ENCODE measurements at places on chromosomes 12 and 14. TPM values are rescaled to one million over a fixed set of nuclear protein-coding genes. Genes with fewer than 3 reads are reported as not detected.

- DNase-seq: peak; percentile 57
Observed at GRCh38 chr12:50597200-50598195, 92.7 kb downstream of the DIP2B start.

- DNase-seq: no peak
Observed at GRCh38 chr14:76811561-76811960, 1.1 kb downstream of the ANGEL1 start.

DNA sequence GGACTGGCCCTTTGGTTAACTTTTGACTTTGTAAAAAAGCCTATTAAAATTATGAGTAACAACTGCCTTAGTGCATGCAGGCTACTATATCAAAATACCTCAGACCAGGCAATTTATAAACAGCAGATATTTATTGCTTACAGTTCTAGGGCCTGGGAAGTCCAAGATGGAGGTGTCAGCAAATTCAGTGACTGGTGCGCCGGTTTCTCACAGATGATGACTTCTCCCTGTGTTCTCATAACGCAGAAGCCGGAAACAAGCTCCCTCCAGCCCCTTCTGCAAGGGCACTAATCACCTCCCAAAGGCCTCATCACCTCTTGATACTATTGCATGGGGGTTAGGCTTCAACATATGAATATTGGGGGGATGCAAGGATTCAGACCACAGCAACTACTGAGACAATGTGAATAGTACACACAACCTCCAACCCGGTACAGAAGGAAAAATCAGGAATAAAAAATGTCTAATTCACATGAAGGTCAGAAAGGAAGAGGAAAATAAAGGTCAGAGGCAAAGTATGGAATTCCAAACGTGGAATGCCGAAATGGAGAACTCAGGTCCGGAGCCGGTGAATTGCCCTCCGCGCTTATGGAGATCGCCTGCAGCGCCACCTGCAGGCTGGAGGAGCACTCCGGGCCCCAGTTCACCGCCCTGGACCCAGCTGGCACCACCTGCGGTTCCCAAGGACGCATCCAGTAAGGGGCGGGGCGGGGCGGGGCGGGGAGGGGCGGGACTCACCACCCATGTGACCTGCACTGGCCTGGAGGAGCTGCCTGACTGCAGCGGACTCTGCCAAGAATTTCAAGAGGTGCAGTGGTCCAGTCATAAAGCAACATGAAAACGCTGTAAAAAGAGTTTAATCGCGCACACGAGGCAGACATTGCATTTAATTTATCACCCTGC, 203.4 kb downstream of the KIF26A start:
- DNase-seq: no peak

Gene ZNF10
- 21.5 TPM for total RNA-seq

Gene LRRK2
- total RNA-seq: 0.81 TPM
